Amniotic stem cell (primary cell): ENCODE measurements at places on chromosomes 2 and 18.

GRCh38 chr2:8329660-8330622 is 351.9 kb upstream of the ID2 start:
- no peak for DNase-seq

DNA sequence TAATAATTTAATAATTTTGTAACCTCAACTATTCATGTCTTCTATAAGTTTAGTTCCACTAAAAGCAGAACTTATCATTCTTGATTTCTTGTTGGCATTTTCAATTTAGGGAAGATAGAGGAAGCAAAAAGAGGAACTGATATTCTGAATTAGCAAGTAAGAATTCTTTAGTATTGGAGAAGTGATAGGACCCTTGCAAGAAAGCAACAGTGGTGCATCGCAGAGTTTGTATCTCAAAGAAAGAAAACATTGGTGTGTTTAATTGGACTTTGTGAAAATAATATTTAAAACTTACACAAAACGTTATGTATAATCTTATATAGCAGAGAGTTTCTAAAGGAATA is 36.5 kb upstream of the TNFRSF11A start:
- DNase-seq: no peak

- DNase-seq: no peak
Measured at GRCh38 chr2:64296140-64296480, 151.9 kb upstream of the PELI1 start.

DNA sequence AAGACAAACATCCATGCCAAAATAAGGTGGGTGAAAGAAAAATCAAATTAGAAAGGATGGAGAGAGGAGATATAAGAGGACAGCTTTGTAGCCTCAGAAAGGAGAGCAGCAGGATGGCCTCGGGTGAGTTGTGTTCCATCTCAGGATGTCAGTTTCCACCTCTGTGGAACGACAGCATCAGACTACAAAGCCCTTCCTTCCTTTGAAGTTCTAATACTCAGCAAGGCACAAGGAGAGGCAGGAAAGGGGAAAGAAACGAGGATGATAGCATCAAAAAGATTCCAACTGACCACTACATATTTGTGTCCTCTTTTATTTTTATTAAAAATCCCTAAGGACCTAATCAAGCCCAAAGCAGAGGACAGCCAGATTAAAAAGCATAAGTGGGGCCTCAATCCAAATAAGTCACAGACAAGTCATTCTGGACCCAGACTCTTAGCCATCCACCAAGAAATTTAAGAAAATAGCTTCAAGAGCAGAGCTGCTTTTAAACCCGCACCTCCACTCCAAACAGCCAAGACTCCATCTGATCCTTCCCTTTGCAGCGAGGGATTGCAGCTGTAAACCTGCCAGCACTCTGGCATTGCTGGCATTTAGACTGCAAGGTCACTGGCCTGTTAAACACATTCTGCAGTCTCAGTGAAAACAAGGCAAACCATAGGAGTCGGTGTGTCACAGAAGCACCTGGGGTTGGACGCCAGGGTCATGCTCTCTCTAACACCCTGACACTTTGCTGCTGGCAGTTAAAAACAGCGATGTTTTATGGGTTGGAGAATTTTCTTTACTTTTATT is 314.5 kb upstream of the CHAC2 start:
- no peak for DNase-seq

DNA sequence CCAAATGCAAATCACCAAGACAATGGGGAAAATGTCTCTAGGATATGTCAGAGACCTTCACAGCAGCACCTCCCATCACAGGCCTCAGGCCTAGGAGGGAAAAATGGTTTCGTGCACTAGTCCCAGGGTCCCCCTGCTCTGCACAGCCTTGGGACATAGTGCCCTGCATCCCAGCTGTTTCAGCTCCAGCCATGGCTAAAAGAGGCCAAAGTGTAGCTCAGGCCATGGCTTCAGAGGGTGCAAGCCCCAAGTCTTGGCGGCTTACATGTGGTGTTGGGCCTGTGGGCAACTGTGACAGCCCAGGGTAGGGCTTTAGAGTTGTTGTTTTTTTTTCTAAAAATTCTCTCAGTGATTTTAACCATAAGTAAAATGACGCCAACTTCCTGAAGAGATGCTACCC is 25.5 kb upstream of the SOCS6 start:
- no peak for DNase-seq

DNA sequence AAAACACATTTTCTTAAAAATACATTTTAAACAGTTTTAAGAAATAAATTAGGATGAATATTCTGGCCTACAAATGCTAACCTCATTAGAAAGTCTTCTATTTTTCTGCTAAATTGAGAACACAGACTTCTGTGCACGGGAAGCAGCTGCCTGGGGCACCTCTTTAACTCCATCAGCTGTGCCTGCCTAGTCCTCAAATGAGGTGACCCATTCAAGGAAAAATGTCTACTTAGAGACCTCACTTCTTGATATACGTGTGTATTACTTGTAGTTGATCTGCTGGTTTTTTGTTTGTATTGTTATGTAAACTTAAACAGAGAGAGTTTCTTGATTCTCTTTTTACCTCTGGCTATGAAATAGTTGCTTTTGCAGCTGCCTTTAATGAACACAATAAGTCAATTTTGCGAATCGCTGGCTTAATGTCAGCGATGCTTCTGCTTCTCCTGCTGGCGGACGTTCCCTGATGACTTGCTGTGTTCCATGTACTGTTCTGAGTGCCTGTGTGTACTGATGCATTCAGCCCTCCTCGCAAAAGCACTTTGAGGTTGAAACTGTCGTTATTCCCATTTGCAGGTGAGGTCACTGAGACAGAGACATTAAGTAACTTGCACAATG is 88.7 kb upstream of the TXNDC2 start:
- no peak for DNase-seq

DNA sequence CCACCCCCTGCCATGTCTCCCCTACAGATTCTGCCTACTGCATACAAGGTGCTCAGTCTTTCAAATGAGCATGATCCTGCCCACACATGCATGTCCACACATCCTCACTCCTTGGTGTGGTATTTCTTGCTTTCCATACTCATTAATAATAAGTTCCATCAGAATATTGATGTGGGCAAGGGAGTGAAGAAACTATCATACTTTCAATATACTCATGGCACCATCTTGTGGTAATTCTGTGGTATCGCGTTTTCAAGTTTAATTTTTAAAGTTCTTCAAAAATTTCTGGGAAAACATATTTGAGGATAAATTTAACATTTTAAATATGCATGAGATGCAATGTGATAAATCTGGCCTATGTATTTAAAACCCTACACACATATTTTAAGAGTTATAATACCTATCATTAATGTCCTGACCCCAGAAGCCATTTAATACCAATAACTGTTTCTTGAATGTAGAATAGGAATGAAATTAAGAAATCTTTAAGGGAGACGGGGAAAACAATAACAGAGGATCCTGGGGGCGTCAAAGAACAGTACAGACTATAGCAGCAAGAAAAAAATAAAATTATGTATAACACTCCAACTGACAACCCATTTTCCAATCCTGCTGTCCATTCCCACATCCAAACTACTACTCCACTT is 110.1 kb downstream of the ZNF385B start:
- no peak for DNase-seq

DNA sequence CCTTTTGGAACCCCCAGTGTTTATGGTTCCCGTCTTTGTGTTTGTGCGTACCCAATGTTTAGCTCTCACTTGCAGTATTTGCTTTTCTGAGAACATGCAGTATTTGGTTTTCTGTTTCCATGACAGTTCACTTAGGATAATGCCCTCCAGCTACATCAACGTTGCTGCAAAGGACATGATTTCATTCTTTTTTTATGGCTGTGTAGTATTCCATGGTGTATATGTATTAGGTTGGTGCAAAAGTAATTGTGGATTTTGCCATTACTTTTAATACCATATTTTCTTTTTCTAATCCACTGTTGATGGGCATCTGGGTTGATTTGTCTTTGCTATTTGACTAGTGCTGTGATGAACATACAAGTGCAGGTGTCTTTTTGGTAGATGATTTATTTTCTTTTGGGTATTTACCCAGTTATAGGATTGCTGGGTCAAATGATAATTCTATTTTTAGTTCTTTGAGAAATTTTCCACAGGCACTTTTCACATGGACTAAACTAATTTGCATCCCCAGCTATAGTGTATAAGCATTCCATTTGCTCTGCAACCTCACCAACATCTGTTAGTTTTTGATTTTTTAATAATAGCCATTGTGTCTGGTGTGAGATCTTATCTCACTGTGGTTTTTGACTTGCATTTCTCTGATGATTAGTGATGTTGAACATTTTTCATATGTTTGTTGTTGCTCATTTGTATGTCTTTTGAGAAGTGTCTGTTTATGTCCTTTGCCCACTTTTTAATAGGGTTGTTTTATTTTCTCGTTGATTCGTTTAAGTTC is 63.6 kb downstream of the CERS6 start:
- DNase-seq: no peak

DNA sequence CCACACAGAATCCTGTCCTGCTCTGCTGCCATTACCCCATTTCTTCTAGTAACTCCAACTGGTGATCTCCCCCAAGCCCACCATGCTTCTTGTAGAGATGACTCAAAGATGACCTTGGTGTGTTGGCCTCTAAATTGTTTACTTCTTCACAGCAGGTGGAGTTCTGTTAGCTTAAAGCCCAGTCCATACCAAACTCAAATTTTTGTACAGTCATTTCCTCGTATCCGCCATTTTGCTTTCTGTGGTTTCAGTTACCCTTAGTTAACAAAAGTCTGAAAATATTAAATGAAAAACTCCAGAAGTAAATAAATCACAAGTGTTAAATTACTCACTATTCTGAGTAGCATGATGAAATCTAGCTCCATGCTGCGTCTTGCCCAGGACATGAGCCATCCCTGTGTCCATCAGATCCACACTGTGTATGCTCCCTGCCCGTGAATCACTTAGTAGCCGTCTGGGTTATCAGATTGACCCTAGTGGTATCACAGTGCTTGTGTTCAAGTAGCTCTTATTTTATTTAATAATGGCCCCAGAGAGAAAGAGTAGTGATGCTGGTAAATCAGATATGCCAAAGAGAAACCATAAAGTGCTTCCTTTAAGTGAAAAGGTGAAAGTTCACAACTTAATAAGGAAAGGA is 133.3 kb upstream of the NOL4 start:
- no peak for DNase-seq

DNA sequence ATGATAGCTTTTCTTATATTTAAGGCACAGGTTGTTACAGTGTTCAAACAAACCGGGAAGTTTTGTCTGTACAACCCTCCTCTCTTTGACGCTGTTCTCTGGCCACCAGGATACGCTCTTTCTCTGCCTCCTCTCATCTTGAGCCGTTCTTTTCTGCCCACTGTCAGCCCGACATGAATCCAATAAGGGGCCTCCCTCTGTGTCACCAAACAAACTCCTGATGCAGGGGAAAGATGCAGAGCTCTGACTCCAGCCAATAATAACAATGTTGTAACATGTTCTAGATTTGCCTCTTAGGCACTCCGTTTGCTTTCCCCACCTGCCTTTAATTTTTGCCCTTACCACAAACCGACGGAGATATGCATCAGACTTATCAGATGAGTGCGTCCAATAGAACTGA is 449.3 kb downstream of the SLC4A3 start:
- DNase-seq: no peak

DNA sequence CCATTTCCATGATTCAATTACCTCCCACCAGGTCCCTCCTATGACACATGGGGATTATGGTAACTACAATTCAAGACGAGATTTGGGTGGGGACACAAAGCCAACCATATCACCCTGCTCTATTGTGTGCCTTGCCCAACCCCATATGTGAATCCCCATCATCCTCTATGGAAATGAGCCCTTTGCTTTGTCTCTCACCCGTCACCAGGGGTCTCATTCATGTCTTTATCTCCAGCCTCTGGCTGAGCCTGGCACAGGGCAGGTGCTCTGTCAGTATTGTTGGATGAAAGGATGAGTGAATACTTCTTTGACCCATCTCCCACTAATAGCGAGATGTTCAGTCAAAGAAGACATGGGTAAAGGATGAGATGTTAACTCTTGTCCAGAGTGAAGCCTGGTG is 116.6 kb upstream of the LGALSL start:
- DNase-seq: no peak

DNA sequence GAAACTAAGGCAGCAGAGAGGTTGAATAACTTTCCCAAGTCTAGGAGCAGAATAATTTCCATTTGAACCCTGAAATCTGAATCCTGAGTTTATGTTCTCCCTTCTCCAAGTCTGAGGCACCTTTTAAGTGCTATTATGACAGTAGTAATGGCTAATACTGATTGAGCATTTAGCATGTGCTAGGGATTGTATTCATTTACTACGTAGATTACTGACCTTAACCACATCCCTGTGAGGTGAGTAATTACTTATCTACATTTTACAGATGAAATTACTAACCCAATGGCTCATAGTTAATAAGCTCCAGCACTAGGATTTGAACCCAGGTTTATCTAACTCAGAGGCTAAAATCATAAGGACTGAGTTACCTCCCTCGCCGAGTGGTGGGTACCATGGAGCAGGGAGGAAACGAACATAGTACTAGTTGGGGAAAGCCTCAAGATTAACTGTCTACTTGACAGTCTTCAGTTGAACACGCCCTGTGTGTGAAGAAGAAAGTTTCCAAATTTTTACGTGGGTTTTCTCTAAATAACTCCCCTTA is 93.0 kb downstream of the MAPRE2 start:
- no peak for DNase-seq

DNA sequence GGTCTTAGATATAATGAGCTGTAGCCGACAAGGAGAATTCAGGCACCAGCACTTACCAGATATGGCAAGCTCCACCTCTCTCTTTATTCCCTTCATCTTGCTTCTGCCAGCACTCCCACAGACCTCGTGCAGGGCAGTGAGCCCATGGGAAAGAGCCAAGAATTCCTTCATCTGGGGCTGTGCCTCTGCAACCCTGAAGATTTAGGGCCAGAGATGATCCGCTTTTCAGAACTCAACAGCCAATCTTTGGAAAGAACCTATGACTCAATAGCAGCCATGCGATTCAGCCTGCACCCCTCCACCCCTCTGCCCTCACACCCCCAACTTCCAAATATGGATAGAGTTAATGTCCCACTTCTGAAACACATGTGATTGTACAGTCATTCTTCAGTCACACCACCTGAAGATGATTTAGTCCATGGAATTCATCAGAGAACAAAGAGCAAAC is 533.7 kb upstream of the TNP1 start:
- no peak for DNase-seq

DNA sequence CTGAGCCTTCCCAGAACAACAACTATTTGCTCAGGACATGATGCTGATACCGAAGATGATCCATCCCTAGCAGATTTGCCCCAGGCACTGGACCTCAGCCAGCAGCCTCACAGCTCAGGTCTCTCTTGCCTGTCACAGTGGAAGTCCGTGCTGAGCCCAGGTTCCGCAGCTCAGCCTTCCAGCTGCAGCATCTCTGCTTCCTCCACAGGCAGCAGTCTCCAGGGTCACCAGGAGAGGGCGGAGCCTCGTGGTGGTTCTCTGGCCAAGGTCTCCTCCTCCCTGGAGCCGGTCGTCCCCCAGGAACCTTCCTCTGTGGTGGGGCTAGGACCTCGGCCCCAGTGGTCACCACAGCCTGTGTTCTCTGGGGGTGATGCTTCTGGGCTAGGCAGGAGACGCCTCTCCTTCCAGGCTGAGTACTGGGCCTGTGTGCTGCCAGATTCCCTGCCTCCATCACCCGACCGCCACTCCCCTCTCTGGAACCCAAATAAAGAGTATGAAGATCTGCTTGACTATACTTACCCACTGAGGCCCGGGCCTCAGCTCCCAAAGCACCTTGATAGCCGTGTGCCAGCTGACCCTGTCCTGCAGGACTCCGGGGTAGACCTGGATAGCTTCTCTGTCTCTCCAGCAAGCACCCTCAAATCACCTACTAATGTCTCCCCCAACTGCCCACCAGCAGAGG is 15.4 kb downstream of the CEP68 start:
- no peak for DNase-seq

- DNase-seq: no peak
Measured at GRCh38 chr2:26618611-26619010, 22.6 kb downstream of the CIB4 start.

- no peak for DNase-seq
Measured at GRCh38 chr2:35447215-35447614, 908.4 kb upstream of the CRIM1 start.
